ENCODE measurements at places on chromosomes 2 and 18.

DNA sequence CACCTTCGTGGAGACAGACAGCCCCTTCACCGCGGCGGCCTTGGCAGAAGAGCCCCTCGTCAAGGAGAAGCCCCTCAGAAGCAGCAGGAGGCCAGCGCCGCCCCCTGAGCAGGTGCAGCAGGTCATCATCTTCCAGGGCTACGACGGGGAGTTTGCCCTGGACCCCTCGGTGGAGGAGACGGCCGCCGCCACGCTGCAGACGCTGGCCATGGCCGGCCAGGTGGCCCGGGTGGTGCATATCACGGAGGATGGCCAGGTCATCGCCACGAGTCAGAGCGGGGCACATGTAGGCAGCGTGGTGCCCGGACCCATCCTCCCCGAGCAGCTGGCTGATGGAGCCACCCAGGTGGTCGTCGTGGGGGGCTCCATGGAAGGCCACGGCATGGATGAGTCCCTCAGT is 145.7 kb downstream of the PTGR3 start:
- DNase-seq = no peak

GRCh38 chr2:235445116-235445515 is 48.7 kb upstream of the AGAP1 start:
- no peak for DNase-seq

DNA sequence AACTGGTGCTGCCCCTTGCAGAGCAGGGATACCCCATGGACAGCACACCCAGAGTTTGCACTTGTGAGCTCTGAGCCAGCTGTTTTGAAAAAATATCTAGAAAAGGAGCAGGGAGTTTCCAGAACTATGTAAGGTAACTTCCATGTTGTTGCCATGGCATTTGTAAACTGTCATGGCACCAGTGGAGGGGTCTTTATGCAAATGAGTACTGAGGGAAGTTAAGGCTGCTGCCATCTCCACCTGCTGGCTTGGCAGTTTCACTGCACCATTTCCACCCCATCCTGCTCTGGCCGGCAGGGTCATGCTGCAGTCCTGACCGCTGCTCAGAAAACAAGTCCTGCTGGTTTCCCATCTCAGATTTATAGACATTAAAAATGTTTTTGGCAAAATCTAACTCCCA is 52.3 kb upstream of the SNTG2 start:
- no peak for DNase-seq

DNA sequence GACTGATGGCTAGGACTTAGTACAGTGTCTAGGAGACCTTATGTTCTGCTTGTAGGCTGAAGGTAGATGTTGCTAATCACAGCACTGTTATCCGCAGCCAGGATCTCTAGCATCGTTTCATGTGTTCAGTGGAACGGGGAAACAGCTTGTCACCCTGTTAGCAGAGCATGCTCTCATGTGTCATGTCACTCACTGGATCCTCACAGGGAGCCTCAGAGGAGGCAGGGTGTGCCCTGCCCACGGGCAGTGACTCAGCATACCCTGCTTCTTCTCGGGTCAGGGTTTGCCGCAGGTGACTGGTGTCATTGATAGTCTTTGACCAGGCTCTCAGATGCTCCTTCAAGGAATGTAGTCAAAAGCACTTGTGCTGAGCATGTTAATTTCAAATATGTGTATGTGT is 44.4 kb downstream of the RPIA start:
- no peak for DNase-seq

All from SHP77 treated with DMSO at 0.1 percent for 48 hours (cell line).